ENCODE measurements at places on chromosomes 13 and 19.
A peak's percentile ranks its signal among the peaks of the same experiment; 100 is the strongest.

- no peak for DNase-seq
These were observed 12.1 kb upstream of the LGALS16 start for GRCh38 chr19:39643591-39643990.

DNA sequence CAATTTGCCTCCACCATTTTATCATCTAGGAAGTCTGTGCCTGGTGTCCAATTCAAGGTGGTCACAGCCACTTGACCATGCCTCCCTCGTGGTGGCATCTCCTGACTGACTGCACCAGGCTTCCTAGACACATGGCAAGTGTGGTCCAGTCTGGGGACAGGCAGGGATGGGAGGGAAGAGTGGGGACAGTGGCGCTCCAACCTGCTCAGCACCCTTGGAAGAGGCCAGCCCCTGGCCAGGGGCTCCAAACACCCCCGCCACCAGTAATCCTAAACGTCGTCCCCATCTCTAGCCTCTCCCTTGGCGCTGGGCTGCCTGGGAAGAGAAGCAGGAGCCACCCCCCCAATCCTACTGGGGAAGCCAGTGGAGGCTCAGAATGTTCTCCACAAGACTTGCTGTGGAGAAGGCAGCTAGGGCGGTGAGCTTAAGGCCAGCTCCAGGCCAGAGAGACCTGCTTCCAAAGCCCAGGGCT is 2.7 kb downstream of the RPL36 start:
- DNase-seq = no peak

DNA sequence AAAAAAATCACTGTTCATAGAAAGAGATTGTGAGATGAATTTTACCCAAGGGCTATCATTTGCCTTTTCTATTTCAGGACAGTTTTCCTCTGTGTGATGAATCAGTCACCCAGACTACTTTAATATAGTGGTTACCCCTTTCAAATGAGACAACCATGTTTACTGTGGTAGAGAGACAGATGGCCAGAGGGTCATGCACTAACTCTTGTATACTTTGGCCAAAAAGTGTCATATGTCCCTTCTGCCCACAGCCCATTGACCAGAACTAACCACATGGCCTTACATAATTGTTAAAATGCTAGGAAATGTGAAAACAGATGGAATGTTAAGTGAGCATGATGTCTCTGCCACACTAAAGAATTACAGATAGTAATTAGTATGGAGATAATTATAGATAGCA is 498.7 kb downstream of the DACH1 start:
- DNase-seq = no peak

DNA sequence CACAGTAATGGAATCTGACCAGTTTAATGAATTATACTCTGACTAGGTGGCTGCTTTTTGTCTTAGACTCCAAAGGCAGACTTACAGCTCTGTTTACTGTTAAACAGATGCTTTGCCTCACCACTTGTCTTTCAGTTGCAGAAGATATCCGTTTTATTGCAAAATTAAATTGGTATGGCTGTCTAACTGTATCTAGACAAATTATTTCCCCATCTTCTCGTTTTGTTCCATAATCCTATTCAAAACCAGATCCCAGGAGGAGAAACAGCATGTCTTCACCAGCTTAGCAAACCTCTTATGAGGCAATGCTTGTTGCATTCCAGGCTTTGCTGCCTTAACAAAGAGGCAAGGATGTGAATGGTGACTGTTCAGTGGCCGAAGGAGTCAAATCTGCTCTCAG is 215.6 kb downstream of the TDRD3 start:
- no peak for DNase-seq

DNA sequence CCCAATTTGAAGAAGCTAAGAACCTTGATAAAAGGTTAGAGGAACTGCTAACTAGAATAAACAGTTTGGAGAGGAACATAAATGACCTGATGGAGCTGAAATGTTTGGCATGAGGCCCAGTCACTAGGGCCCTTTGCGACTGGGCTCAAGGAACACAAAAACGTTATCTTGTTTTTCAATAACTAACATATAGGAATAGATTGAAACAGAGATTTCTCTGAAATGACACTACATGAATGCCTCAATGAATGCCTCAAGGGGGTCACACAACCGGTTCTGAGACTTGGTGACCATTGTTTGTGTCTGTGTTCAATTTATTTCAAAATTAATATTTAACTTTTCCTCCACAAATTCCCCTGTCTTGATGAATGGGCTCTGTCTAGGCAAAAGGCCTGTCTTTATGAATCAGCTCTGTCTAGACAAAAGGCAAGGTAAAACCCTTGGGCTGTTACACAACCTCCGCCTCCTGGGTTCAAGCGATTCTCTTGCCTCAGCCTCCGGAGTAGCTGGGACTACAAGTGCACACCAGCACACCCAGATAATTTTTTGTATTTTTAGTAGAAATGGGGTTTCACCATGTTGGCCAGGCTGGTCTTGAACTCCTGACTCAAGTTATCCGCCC is 932 bp upstream of the ZNF486 start:
- no peak for DNase-seq

GRCh38 chr19:44662691-44663385 is 8.4 kb upstream of the CEACAM19 start:
- DNase-seq = peak; percentile 27

- DNase-seq = no peak
These were observed 37.7 kb upstream of the PDCD5 start for GRCh38 chr19:32543115-32543900.

- DNase-seq = peak; percentile 90
These were observed 41.4 kb upstream of the SERP2 start for GRCh38 chr13:44331912-44332851.

GRCh38 chr13:110575322-110576069 is 14.0 kb upstream of the RAB20 start:
- DNase-seq = peak; percentile 83

GRCh38 chr19:12777217-12778016 is 2.1 kb upstream of the HOOK2 start:
- DNase-seq = peak; percentile 74

DNA sequence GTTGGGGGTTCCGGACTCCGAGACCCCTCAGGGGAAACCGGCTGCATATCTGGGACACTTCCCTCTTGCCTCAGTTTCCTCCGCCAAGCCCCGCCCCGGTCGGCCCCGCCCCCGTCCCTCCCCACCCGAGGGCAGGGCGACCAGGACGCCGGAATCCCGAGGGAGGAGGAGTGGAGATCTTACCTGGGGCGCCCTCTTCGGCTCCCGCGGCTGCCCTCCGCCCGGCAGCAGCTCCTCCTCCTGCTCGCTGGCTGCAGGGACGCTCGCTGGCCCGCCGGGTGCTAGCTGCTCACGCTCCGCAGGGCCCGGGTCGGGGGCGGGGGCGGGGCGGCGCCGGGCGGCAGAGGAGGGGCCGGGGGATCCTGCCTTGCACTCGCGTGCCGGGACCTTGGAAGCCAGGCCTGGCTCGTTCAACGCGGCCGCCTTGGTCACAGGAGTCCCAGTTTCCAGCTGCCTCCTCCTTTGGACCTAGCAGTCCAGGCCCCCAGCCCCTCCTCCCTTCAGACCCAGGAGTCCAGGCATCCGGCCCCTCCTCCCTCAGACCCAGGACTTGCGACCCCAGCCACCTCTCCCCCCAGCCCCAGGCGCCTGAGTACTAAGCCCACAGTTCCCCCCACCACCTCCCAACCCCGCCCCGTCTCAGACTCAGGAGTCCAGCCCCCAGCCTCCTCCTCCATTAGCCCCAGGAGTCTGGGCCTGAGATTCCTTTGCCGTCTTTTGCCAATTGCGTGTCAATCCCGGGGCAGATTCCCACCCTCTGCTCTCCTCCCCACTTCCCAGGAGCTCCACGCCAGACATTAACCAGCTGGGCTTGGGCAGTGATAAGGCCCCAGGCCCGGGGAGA is at the start of gene NTF4:
Gene NTF4 (minus strand): TSS at position 51 of the 844 bp plus-strand sequence. CDS start 2,821 bp downstream, outside the sequence.
- DNase-seq = no peak

DNA sequence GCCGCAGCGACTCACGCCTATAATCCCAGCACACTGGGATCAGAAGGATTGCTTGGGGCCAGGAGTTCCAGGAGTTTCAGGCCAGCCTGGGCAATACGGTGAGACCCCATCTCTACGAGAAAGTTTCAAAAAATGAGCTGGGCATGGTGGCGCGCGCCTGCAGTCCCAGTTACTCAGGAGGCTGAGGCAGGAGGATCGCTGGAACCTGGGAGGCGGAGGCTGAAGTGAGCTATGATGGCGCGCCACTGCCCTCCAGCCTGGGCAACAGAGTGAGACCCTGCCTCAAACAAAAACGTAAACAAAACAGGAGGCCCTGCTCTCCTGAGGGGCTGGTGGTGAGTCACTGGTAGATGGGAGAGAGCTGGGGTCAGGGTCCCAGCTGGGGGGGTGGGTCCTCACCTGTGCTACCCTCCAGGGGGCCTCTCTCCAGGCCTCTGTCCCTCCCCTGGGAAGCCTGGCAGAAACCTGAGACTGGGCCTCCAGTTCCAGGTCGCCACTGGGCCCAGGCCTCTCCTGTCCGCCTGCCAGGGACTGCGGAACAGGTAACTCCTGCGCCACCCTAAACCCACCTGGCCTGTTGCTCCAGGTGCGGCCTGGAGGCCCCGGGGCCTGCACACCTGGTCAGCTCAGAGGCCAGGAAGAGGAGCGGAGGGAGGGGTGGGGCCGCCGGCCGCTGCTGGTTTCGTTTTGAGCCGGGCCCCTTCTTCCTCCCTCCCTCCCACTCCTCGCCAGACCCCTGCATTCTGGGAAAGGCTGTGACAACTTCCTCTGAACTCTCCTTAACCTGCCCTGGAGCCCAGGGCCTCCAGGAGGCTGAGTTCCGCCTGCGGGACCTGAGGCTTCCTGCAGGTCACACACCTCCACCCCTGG is 17.2 kb upstream of the ZBTB7A start:
- no peak for DNase-seq

GRCh38 chr19:18173054-18173571 is 500 bp upstream of the IFI30 start:
- DNase-seq = peak; percentile 71

GRCh38 chr19:1172353-1173158 is 1.5 kb downstream of the SBNO2 start:
- peak; percentile 61 for DNase-seq

DNA sequence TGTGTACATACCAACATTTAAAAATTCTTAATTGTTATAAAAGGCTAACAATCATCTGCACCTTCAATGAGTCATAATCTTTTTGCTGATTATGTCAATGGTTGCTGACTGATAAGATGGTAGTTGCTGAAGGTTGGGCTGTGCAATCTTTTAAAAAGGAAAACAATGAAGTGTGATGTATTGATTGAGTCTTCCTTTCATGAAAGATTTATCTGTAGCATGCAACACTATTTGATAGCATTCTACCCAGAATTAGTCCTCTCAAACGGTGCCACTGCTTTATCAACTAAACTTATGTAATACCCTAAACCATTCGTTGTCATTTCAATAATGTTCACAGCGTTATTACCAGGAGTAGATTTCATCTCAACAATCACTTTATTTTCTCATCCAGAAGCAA is 2360.6 kb downstream of the PCDH9 start:
- DNase-seq = no peak

GRCh38 chr19:2041683-2042484 is 9.2 kb downstream of the MKNK2 start:
- peak; percentile 90 for DNase-seq

GRCh38 chr19:15641901-15642491 is 1.3 kb downstream of the CYP4F3 start:
- no peak for DNase-seq

DNA sequence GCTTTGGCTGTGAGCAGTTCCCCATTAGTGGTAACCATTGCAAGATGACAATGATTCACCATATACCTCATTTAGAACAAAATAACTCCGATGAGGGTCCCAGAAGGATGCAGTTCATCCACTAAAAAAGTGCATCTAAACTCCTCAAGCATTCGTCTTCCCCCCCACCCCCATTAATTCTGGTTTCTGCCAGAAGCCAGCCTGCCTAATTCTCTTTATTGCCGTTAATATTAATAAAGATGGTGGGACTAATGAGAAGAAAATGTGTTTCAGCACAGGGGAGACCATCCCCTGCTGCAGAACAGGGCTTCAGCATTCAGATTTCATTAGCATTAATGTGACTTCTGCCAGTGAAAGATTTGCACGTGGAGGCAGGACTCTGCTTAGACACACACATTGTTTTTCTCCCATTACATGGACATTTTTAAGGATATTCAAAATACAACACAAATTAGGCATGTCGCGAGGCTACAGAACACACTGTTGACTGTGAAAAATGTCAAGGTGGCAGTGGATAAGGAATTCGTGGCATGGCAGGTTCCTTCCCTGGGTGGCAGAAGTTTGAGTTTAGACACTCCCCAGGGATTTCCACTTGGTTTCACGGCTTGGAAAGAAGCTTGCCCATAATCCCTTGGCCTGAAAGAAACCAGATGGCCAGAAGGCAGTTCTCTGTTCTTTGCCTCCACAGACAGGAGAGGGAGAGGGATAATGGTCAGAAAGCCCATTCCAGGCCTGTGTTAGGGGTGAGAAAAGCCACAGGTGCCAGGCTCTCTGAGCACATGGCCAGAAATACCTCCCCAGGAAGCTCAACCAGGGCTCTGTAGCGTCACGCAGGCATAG is 236.5 kb downstream of the FOXO1 start:
- DNase-seq = no peak

DNA sequence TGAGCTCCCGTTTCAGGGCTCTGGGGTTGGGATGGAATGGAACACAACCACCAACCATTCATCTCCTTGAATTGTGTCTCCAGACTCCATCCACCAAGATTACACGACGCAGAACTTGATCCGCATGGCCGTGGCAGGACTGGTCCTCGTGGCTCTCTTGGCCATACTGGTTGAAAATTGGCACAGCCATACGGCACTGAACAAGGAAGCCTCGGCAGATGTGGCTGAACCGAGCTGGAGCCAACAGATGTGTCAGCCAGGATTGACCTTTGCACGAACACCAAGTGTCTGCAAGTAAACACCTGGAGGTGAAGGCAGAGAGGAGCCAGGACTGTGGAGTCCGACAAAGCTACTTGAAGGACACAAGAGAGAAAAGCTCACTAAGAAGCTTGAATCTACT is 15.5 kb downstream of the FCAR start:
- DNase-seq = no peak

DNA sequence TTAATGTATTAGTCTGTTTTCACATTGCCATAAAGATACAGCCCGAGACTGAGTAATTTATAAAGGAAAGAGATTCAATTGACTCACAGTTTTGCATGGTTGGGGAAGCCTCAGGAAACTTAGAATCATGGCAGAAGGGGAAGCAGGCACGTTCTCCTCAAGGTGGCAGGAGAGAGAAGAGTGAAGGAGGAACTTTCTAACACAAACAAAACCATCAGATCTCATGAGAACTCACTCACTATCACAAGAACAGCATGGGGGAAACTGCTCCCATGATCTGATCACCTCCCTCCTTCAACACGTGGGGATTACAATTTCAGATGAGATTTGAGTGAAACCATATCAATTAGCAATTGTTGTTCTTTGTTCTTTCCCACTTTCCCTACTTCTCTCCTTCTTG is 689.0 kb upstream of the SLITRK1 start:
- DNase-seq = no peak

DNA sequence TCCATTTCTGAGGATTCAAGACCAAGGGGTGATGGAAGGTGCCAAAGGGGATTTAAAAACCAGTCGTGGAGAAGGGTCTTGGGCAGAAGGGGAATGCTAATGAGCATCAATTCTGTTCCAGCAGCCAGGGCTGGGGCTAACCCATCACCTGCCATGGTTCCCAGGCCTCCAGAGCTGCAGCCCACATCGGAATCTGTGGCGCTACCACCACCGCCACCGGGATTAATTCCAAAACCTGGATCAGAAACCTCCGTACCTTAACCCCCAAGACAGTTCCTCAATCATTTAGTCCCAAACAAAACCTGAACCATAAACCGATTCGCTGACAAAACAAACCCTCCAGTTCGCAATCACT is 583 bp downstream of the ZNF615 start:
- DNase-seq = peak; percentile 7

GRCh38 chr19:5492635-5493409 is 37.6 kb downstream of the ZNRF4 start:
- DNase-seq = no peak

All from fibroblast of mammary gland (primary cell).